ENCODE measurements at places on chromosomes 5 and 9.

DNA sequence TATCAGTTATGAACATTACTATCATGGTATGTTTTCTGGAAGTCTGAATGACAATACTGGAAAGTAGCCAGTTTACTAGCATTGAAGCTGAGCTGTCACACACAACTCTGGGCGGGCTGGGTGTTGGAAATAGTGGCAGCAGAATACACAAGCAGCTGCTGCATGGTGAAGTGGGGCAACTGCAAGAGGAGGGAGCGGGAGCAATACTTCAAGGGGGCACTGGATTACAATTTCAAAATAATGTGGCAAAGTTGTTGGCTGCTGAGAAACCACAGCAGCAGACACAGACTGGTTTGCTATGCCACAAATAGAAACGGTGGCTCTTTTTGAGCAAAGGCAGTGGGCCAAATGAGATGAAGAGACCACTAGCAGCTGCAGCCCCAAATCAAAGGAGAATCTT is 350.2 kb downstream of the KIAA0825 start:
- no peak for DNase-seq

DNA sequence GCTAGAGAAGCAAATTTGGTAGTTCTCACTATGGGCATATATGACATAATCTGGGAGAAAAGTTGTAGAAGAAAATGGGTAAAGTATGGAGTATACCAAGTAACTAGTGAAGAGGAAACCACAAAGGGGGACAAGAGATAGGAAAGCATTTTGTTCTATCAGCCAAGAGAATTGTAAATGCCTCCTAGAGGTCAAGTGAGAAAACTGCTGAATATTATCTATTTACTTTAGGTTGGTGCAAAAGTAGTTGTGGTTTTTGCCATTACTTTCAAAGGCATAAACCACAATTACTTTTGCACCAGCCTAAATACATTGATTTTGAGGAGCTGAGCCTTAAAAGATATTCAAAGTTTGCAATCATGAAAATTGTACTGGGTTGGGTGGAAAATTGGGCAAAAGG is 126.7 kb upstream of the GRHPR start:
- DNase-seq = peak; percentile 83

GRCh38 chr9:76137931-76138330 is 247.5 kb downstream of the PCSK5 start:
- DNase-seq = no peak

DNA sequence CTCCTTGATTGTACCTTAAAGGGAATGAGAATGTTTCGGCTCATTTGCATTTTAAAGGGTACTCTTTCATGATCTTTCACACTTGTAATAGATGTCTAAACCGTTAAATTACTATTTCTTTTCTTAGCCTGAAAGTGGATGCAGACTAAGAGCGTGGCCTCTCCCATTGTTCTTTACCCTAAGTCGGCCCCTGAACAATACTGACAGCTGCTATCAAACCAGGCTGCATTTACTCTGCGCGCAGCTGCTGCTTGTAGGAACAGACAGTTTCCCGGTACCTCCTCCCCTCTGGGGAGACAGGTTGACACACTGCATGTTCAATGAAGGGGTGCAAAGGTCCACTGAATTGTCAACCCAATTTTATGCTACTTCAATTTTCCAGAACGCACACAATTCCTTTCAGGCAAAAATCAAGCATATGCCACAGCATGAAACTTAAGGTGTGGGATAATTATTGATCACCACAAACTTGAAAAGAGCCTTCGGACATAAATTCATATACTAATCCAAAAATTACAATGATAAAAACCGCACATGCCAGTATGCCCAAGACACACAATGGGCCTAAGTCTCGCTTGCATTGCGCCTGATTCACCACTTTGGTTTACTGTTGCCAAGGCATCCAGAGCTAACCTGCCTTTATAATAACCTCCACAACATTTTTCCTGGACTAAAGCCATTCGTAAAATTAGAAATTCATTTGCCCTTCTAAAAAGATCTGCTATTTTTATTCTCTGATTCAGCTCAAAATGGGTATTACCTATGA is 39.7 kb downstream of the TLE1 start:
- no peak for DNase-seq

GRCh38 chr5:100574716-100575115 is 39.5 kb downstream of the FAM174A start:
- no peak for DNase-seq

DNA sequence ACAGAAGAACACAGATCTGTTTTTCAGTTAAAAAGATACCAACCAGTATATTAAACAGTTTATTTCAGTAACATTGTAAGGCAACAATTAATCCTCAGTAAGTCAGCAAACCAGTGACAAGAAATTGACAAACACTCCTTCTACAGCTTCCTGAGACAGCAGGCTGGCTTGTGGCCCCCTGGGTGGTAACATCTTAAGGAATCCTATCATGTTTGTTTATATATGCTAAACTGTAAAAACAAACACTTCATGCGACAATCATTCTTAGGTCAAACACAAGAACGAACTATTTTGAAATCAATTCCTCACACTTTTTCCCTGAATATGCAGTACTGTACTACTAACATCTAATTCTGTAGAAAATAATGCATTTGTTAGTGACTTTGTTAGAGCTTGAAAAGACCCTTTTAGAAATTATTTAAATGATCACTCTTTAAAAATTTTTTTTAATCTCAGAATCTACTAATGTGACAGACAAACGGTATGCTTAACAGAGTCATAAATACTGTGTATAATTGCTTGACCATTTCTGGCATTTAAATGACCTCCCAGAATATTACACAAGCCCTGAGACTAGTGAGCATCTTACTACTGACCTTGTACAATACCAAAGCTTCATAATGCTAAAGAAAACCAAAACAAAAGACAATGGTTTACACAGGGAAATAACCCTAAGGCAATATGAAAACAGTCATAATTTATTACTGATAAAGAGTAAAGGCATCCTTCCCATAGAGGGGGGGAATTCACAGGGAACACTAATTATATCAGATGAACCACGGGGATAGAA is 48.2 kb downstream of the ERMP1 start:
- DNase-seq = no peak

- no peak for DNase-seq
These were observed 13.1 kb downstream of the ARSB start for GRCh38 chr5:78971998-78972397.

DNA sequence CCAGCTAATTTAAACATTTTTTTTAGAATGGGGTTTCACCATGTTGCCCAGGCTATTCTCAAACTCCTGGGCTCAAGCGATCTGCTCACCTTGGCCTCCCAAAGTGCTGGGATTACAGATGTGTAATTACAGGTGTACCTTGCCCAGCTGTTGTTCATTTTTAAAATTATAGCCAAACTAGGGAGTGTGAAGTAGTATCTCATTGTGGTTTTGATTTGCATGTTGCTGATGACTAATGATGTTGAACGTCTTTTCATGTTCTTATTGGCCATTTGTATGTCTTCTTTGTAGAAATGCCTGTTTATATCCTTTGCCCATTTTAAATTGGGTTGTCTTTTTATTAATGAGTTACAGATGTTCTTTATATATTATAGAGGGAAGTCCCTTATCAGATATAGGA is 31.5 kb downstream of the EHMT1 start:
- DNase-seq = no peak

GRCh38 chr5:141869514-141869913 is 8.7 kb downstream of the PCDH1 start:
- DNase-seq = no peak

- DNase-seq = no peak
These were observed 518.6 kb downstream of the TLE4 start for GRCh38 chr9:80090317-80090716.

GRCh38 chr9:93189369-93190132 is 5.6 kb downstream of the WNK2 start:
- DNase-seq = no peak

DNA sequence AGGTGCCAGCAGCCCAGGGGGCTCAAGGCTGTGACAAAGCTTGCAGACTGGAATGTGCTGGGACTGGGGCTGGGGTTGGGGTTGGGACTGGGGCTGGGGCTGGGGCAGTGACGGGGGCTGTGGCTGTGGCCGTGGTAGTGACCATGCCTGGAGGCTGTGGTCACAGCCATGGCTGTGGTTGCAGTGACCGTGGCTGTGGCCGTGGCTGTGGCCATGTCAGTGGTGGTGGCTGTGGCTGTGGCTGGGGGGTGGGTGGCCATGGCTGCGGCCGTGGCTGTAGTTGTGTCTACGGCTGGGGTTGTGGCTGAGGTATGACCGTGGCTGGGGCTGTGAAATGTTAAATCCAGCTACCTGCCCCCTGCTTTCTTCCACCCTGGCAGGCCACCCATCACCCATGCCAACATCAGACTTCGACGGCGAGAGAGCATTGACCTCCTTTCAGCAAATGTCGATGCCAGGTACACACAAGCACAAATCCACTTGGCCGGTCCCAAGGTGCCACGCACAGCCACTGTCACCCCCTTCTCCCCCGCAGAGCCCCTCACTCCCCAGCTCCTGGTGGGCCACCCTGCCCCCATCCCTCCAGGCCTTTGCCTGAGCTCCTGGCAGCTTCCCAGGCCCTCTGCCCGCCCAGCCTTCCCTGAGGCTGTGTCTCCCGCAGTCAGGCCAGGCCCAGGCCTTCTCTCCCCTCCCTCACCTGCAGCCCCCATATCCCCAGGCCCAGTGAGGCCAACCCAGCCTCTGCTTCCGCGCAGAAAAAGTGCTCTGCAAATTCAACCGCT is 15.3 kb downstream of the LCN9 start:
- no peak for DNase-seq

GRCh38 chr5:91016954-91017700 is 366.0 kb downstream of the ARRDC3 start:
- no peak for DNase-seq

GRCh38 chr5:92525131-92525530 is 1055.9 kb downstream of the NR2F1-AS1 start:
- no peak for DNase-seq

DNA sequence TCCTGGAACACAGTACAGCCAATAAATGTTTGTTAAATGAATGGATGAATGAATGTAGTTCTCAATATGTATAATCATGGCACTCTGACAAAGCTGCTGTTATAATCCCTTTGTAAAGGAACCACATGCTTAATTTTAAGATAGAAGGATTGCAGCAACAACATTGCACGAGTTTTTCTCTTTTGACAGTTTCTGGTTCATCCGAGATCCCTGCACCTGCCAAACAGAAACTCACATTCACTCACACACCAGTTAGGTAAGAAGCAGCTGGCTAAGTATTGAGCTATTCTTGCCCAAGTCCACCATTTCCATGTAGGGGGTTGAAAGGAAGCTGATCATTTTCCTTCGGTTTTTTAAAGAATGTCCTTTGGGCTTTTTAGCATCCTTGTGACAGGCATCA is 133.7 kb upstream of the MAP1B start:
- no peak for DNase-seq

DNA sequence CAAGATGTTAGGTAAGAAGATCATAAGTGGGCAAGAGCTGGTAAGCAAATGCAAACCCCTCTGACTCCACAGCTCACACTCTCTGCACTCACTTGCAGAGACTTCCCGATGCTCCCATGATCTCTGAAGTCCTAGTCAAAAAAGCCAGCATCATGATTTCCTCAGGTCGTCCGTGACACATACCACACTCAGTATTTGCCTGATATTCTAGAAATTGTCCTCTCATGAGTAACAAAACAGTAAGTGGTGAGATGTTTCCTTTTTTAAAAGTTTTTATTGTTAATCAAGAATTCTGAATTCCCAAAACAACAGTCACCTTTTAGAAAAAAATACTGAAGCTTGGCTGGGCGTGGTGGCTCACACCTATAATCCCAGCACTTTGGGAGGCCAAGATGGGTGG is 194.6 kb downstream of the DENND1A start:
- no peak for DNase-seq

GRCh38 chr9:33798545-33798944 is 3.2 kb downstream of the PRSS3 start:
- no peak for DNase-seq

GRCh38 chr9:89383721-89384300 is 65.5 kb downstream of the SECISBP2 start:
- no peak for DNase-seq

GRCh38 chr9:128096616-128097536 is 28.8 kb downstream of the SLC25A25 start:
- DNase-seq = no peak

DNA sequence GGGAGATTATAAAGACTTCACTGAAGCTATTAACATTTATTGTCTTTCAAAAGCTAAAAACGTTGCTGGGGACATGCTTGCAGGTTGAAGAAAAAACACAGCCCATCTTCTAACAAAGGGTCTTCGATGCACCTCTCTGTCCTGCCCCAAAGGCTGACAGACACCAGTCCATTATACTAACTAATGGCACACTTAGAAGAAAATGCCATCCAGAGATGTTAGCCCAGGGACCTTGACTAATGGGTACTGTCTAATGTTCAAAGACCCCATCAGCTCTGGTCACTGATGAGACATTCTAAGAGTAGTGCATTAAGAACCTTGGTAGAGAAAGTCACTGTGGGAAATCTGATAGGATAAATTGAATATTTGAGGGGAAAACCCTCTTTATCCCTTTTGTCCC is 124.9 kb downstream of the EBF1 start:
- no peak for DNase-seq

All from Kasumi-1 (cell line).